Sigmoid colon (tissue), 7 donors: ENCODE measurements at places on chromosomes 11 and 22. TPM values are rescaled to one million over a fixed set of nuclear protein-coding genes. Genes with fewer than 3 reads are reported as not detected.

GRCh38 chr11:14411818-14412217 is 52.8 kb upstream of the RRAS2 start:
- DNase-seq: peak; percentile 74

DNA sequence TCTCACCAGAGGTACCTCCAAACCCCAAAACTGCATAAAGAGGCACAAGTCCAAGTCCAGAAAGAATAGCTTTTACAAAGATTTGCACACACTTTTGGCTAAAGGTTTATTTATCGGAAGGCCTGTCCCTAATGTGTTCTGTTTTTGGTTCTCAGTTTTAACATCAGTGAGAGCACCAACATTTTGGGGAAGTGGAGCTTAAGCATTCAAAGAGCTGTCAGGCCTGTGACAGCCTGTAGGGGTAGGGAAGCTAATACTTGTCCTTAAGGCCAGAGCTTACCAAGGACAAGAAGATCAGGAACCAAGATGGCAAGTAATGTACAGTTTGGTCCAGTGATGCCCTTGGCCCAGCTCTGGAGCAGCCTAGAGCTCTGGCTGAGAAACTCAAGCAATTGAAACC is 38.9 kb upstream of the SCUBE2 start:
- no peak for DNase-seq

DNA sequence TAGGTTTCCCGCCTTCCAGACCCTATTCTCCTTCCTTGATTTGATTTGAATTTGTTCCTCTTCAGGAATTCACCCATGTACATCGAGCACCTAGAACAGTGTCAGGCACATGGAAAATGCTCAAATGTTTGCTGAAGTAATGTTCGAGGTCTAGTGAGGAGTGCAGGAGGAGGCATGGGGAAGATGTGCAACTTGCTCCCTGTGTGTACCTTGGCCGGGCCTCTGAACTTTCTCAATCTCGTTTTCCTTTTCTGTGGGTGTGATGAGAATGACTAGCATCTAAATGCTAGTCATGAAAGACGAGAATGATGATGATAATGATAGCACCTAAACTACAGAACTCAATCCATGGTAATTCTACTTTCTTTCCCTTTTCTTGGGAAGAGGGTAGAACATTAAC is 279.1 kb upstream of the PLET1 start:
- DNase-seq: no peak

DNA sequence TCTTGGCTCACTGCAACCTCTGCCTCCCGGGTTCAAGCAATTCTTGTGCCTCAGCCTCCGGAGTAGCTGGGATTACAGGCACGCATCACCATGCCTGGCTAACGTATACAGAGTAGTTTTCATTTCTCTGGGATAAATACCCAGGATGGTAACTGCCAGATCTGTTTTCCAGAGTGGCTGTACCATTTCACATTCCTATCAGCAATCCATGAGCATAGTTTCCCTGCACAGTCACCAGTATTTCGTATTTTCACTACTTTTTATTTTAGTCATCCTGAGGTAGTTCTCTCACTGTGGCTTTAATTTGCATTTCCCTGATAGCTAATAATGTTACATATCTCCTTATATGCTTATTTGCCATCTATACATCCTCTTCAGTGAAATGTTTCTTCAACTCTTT is 11.0 kb upstream of the SCARF2 start:
- DNase-seq: no peak

DNA sequence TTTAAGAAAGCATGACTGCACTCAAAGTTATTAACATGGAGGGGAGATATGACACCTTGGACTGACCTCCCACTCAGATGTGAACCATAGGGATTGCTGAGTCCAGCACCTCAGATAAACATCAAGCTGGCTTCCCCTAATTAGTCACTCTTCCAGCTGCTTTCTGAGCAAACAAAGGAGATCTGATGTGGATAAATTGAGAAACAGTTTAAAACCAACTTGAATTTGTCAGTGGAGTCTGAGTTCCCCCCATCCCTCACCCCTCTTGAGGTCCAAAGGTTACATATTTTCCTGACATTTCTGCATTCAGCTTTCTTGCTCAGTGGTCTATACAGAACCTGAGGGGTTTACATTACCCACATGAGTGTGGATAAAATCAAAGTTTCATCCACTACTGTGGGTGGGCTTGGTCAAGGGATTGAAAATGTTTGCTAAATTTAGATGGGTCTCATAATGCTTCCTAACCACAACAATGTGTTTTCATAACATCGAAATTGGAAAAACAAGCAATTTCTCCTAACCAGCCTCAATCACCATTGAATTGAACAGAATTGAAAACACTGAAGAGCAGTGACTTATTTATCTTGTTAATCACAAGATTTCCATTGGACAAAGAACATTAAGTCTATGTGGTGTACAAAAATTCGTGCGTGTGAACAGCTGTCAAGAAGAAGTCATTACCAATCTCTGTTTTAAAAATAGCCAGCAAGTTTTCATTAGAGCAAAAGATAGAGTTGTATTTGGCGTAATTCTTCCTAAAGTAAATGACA is 292.3 kb downstream of the METTL15 start:
- DNase-seq: no peak

DNA sequence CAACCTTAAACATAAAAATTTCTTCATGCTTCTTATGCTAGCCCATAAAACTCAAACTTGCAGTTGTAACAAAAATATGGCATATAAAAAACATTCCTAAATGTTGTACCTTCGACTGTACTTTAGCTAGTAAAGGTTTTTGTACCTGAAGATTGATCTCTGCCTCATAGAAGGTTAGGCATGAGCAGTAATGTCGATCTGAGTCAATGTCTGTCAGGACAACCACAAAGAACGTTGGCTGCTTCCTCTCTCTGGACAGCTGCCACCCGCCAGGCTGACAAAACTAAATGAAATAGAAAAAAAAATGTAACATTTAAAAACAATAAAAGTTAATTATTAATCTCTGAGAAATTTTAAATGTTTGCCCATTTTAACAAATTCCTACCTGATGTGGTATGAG is 251.3 kb downstream of the SBF2 start:
- no peak for DNase-seq

DNA sequence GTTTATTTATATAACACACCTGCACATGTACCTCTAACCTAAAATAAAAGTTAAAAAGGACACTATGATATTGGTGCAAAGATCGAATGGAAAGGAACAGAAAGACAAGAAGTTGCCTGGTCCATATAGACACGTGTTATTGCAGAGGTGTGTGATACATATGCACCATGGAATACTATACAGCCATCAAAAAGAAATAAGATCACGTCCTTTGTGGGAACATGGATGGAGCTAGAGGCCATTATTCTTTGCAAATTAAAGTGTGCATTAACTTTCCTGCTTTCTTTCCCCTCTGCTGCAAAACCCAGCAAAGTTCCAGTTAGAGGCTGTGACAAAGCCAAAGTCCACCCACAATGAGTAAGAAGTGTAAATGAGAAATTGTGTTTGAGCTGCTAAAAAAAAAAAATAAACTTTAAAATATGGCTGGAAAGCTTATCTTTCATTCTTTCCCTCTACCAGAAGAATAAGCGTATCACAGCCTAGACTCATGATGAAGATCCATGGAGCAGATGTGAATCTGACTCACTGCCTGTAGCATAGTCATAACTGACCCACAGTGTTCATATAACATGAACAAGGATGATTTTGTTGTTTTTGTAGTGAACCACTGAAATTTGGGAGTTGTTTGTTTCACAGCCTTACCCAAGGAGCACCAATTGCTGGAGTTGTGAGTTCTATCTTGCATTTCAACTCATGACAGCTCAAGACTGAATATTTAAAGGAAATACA is 9.6 kb downstream of the OR52K1 start:
- DNase-seq: no peak

GRCh38 chr22:50326225-50326955 is 422 bp downstream of the DENND6B start:
- no peak for DNase-seq

DNA sequence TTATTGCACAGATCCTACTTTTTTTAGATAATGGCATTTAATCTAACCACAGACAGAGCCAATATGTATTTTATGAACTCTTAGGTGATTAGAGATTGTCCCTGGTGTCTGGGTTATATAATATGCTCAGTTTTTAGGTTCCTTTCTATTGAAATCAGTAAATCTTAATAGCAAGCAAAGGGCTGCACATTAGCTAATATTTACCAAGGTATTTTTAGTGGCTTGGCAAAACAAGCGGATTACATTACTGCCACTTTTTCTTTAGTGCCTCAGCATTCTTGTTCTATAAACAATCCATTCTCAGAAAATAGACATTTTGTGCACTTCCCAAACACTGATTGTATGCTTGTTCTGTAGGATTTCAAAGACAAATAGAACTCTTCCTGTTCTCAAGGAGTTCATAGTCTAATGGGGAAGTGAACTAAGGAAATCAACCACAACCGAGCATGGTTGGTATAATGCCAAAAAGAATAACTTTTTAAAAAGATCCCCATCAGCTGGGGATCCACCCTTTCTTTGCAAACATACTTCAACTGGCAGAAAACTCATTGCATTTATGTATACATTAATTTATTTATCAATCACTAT is 23.8 kb downstream of the KCNJ1 start:
- no peak for DNase-seq

DNA sequence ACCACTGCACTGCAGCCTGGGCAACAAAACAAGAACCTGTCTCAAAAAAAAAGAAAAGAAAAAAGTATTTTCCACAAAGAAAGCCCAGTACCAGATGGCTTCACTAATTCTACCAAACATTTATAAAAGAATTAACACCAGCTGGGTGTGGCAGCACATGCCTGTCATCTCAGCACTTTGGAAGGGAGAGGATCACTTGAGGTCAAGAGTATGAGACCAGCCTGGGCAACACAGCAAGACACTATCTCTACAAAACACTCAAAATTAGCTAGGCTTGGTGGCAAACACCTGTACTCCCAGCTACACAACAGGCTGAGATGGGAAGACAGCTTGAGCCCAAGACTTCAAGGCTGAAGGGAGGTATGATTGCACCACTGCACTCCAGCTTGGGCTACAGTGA is 20.1 kb downstream of the RSF1 start:
- no peak for DNase-seq

DNA sequence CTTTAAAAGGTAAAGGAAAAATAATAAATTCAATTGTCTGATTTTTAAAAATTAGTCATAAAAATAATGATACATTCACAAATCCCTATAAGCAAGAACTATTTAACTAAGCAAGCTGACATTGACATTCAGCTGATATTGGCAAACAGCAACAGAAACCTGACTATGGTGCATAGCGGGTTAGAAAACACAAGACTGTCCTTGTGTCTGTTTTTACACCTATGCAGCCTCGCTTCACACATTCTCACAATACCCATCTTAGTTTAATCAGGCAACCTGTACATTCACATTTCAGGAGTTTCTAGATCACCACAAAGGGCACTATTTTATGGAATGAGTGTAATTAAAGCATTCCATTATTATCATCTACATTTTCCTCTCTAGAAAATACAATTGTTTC is 737.1 kb downstream of the KCNA4 start:
- DNase-seq: no peak

- DNase-seq: no peak
Measured at GRCh38 chr22:19896665-19897355, 42.1 kb upstream of the GNB1L start.

DNA sequence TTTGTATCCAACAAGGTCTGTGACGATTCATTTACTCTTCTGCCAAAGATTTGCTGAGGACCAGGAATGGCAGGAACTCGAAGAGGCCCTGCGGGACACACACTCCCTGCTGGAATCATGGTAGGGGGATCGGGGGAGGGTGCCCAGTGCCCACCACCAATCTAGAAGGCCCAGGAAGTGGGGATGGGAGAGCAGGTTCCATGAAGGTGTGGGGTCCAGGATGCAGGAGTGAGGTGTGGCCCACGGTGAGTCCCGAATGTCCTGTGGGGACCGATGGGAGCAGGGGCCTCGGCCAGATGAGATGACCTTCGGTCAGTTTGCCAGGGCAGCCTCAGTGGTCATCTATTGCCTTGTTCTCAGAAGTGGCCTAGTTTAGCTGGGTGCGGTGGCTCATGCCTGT is 492.7 kb downstream of the BRD1 start:
- no peak for DNase-seq

DNA sequence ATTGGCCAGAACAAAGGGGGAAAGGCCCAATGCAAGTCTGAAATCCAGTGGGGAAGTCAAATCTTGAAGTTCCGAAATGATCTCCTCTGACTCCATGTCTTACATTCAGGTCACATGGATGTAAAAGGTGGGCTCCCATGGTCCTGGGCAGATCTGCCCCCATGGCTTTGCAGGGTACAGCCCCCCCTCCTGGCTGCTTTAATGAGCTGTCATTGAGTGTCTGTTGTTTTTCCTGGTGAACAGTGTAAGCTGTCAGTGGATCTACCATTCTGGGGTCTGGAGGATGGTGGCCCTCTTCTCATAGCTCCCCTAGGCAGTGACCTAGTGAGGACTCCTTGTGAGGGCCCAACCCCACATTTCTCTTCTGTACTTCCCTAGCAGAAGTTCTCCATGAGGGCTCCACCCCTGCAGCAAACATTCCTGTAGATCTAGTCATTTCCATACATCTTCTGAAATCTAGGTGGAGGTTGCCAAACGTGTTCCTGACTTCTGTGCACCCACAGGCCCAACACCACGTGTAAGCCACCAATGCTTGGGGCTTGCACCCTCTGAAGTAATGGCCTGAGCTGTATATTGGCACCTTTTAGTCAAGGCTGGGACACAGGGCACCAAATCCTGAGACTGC is 9.3 kb downstream of the CARD18 start:
- no peak for DNase-seq

Gene MS4A7
- total RNA-seq: 26.9 TPM

Gene OR10D3
- total RNA-seq: not detected

Gene HIC2
- total RNA-seq: 4.2 TPM

Gene MN1
- 21.3 TPM for total RNA-seq

Gene BIK
- total RNA-seq: not detected

Gene ANKK1
- total RNA-seq: 0.54 TPM

Gene OR4D5
- total RNA-seq: not detected
